Activated CD4-positive, alpha-beta T cell treated with anti-CD3 and anti-CD28 coated beads for 4 hours (primary cell): ENCODE measurements at places on chromosomes 16 and 17.

DNA sequence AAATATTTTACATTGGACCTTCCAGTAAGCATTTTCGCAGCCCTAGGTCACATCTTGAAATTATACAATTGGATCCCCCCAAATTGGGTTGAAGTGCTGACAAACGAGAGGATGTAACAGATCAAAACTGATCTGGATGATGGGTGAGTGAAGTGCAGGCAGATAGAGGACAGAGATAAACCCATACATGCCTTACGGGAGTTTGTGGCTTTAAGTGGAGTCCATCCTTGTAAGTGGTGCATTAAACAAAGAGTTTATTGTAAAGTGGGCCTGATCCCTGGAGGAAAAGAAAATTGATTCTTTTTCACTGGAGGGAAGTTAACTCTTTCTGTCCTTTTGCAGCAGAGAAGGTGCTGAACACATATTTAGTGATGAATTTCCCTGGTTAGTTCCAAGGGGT lies 39.0 kb upstream of the KCNJ2 start:
- no peak for DNase-seq

- no peak for DNase-seq
Observed at GRCh38 chr16:52549011-52549692, 2.2 kb upstream of the TOX3 start.

DNA sequence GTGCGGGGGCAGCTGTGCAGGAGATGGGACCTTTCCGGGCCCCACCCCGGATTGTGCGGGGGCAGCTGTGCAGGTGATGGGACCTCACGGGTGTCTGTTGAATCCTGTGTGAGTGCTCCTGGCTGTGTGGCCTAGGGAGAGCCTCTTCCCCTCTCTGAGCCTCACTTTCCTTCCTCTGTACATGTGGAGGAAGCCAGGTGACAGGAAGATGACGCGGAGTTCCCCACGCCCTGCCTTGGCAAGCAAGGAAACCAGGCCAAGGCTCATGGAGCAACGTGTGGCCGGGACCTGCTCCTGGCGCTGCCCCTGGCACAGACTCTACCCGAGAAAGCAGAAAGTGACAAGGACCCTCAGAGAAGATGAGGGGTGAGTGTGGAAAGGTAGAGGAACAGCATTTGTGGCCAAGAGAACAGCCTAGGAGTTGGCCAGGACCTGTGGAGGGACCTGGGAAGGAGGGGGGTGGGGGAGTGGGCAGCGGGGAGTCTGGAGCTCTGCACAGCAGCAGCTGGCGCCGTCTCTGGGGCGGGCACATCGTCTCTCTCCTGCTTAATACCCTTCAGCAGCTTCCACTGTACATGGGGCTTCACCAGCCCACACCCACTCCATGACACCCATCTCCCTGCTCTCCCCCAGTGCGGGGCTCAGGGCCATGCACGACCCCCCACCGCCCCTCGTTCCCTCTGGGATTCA lies 38.4 kb upstream of the PABPN1L start:
- no peak for DNase-seq

GRCh38 chr16:78813661-78814311 lies 714.3 kb downstream of the WWOX start:
- no peak for DNase-seq

DNA sequence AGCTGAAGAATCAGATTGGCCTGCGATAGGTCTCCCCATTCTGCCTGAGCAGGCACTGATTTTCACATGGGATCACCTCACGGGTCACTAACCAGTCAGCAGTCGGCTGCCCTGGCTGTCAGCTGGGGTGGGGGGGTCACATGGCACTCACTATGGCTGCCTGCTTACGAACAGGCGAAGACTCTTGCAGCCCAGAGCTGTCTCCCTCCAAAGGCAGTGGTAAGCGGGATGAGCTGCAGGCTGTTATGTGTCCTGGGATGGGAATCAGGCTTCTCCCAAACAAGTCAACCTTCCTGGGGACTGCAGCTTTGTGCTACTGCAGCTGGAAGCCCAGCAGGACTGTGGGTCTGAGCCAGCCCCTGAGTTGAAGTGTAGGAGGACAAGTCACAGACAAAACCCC lies 29.0 kb upstream of the ADORA2B start:
- no peak for DNase-seq

- DNase-seq, result no peak
Observed at GRCh38 chr16:81866820-81867440, 87.8 kb downstream of the PLCG2 start.

DNA sequence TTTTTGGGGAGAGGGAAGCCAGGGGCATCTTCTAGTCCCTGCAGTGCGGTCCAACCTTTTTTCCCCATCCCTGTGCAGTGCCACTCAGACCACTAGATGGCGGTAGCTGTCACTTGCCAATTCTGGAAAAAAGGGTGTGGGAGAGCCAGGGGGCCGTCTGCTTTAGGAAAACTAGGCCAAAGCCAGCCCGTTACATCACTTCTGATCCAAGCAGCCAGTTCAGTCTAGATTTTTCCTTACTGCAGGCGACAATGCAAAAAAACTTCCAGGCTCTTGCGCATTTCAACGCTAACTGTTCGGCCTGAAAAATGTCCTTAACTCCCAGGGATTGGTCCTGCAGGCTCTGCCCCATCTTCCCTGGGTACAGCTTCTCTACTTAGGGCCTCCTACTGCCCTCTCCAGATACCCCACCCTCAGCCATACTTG lies 69.2 kb upstream of the CES5A start:
- peak; percentile 31 for DNase-seq

DNA sequence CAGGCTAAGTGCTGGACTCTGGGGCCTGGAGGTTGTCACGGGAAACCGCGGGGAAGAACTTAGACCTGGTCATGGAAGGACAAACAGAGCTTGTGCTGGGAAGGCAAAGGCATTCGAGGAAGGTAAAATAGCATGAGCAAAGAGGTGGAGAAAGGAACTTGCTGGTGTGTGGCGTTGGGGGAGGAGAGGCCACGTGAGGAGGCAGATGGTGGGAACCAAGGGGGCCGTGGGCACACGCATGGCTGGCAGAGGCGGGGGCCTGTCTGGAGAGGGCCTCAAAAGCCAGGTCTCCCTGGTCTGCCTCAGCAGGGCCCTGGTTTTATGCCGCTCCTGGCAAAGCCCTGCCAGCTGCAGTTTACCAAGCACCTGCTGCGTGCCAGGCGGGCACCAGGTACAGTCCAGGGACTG lies 15.3 kb downstream of the CORO7 start:
- no peak for DNase-seq

- no peak for DNase-seq
Observed at GRCh38 chr17:44636562-44636961, 19.7 kb upstream of the MEIOC start.

DNA sequence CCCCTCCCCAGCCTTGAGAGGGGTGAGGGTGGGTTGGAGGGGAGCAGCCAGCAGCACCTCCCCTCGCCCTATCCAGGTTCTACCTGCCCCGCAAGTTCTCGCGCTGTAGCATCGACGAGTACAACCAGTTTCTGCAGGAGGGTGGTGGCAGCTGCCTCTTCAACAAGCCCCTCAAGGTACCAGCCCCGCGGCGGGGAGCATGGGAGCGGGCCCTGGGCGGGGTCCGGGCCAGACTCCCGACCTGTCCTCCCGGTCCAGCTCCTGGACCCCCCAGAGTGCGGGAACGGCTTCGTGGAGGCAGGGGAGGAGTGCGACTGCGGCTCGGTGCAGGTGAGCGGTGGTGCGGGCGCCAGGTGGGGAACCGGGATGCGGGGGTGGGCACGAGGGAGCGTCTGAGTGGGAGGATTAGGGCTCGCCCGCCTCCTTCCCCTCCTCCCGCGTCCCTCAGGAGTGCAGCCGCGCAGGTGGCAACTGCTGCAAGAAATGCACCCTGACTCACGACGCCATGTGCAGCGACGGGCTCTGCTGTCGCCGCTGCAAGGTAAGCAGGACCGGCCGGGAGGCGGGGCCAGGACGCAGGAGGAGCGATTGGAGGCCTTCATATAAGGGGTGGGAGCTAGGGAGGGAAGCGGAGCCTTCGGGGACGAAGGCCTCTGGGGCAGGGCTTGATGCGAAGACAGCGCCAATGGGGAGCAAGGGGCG lies 16.5 kb downstream of the ADAM11 start:
- DNase-seq, result peak; percentile 99

GRCh38 chr16:71658771-71659170 lies 32.8 kb downstream of the MARVELD3 start:
- no peak for DNase-seq

DNA sequence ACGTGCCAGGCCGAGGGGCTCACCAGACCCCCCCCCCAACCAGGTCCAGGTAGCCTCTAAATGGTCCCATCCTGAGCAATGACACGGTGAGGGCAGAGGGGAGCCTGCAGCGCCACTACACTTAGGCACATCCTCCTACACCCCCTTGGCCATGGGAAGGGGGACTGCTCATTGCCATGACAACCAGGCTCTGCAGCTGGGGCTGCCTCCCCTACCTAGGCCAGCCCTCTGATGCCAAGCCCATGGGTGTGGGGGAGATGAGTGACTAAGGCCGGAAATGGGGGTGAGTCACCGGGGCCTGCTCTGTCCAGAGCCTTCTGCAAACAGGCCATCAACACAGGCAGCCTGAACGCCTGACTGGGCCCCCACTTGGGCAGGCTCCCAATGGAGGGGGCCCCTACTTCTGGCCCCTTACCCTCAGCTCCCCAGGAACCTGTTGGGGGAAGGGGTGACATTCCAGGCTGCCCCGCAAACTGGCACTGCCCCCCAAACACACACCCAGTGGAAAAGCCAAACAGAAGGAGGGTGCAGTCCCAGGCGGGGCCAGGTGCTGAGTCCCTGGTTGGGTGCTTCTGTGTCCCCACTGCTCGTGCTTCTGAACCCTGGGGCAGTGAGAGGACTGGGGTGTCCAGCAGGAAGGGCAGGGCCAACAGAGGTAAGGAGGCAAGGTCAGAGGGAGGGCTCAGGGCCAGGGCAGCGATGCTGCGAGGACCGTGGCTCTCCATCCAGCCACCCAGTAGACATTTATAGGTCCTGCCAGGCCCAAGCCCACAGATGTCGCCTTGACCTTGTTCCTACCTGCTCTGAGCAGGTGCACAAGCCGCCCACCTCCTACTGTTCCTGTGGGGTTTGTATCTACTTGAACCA lies 8.2 kb downstream of the PLCD3 start:
- peak; percentile 25 for DNase-seq

GRCh38 chr16:3400446-3400778 lies 392 bp downstream of the ZSCAN32 start:
- no peak for DNase-seq

GRCh38 chr16:77009453-77009852 lies 181.5 kb upstream of the MON1B start:
- no peak for DNase-seq

GRCh38 chr16:80968386-80969113 lies 38.1 kb downstream of the CMC2 start:
- no peak for DNase-seq

GRCh38 chr16:69166221-69166833 lies 20.6 kb upstream of the SNTB2 start:
- peak; percentile 72 for DNase-seq

- no peak for DNase-seq
Observed at GRCh38 chr17:70797166-70797565, 627.8 kb downstream of the KCNJ2 start.

GRCh38 chr17:37507111-37507510 lies 17.4 kb downstream of the DUSP14 start:
- no peak for DNase-seq

DNA sequence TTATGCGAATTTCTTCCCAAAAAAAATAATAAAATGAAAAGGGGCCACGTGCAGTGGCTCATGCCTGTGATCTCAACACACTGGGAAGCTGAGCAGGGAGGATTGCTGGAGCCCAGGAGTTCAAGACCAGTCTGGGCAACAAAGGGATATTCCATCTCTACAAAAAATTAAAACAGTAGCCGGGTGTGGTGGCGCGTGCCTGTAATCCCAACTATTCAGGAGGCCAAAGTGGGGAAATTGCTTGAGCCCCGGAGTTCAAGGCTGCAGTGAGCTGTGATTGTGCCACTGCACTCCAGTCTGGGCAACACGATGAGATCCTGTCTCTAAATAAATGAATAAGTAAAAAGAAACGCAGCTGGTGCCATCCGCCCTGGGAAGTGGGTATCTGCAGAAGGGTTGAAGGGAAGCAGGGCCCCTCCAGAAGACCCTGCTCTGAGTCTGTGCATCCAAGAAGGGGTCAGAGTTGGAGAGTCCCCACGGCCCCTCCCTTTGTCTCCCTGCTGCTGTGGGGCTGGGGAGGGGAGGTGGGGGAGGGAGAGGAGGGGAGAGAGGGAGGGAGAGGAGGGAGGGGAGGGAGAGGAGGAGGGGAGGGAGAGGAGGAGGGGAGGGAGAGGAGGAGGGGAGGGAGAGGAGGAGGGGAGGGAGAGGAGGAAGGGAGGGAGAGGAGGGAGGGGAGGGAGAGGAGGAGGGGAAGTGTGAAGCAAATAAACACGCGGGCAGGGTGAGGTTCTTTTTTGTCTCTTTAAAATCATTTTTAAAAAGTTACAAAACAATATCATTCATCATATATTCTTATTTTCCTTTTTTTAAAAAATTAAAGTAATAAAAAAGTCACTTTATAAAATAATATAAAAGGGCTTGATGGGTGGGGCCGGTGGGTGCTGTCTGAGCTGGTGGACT lies 5.0 kb upstream of the MYADML2 start:
- DNase-seq, result no peak

DNA sequence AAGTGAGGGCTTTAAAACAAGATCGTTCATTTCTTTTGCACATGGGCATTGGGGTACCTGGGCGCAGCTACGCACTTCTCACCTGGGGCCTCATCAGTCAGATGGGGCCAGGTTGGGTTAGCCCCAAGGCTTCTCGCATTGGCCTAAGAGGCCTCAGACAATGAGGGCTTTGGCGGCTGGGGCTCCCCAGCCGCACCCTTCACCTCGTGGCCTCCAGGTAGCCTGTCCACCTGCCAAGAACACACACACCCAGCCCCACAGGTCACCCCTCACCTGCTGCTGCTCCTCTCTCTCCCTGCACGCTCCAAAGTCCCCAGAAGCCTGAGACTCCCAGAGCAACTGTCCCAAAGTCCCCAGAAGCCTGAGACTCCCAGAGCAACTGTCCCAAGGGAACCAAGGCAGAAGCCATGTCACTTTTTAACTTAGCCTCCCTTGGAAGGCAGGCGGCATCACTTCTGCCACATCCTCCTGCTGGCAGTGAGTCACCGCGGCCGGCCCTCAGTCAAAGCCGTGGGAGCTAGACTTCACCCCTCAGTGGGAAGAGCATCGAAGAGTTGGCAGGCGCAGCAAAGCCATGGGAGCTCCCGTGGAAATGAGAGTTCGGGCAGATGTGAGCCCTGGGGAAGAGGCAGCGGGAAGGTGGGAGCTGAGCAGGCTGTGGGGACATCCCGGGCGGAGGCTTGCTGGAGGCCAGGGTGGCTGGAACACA lies 78.9 kb upstream of the PLCG2 start:
- no peak for DNase-seq

DNA sequence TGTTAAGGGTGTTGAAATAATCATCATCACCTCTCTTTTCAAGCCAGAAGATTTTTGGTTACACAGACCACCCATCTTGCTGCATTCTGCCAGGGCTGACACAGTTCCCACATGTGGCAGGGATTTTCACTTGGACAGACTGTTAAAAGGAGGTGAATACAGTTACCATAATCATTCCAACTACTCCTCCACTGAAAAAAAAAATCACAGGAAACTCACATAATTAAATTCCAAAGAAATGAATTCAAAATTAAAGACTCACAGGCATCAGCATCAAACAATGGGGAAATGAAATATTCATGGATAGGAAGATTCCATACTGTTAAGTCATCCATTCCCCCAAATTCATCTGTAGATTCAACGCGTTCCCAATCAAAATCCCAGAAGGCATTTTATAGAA lies 209.4 kb downstream of the MRTFB start:
- DNase-seq, result no peak

GRCh38 chr17:50255766-50256635 lies 18.3 kb upstream of the TMEM92 start:
- no peak for DNase-seq
